ENCODE measurements at places on chromosomes 11 and 22. TPM values are rescaled to one million over a fixed set of nuclear protein-coding genes. Genes with fewer than 3 reads are reported as not detected.

DNA sequence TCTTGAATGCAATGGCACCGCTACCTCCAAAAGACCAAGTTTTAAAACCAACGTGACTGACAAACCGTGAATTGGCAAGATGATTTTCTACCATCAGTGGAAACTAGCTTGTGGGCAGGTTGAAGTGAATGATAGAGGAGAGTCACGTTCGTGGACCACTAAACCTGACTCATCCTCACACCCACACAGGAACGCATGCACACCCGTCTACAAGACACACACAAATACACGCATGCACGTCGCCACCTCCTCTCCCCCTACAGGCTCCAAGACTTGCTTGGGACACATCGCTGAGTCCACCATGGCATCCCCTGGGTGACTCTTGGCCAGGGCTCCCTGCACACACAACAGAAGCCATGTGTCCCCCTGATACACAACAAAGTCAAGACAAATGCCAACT is 14.4 kb downstream of the TMPRSS6 start:
- H3K4me3 ChIP-seq, result no peak overlapping the region
- H3K27ac ChIP-seq, result no peak overlapping the region
- no peak for DNase-seq
- no peaks in the 10 kb centered on the region for H3K27me3 ChIP-seq
- H3K4me1 ChIP-seq, result no peaks in the 10 kb centered on the region
- no peaks in the 10 kb centered on the region for H3K36me3 ChIP-seq

GRCh38 chr11:45772449-45772774 is 32.5 kb upstream of the SLC35C1 start:
- no peak overlapping the region for H3K4me3 ChIP-seq
- no peaks in the 10 kb centered on the region for H3K36me3 ChIP-seq
- H3K27me3 ChIP-seq, result no peaks in the 10 kb centered on the region
- H3K4me1 ChIP-seq, result no peaks in the 10 kb centered on the region
- DNase-seq, result no peak

The KCNQ1OT1 gene
- total RNA-seq, result 1.1 TPM

GRCh38 chr11:122421702-122422101 is 233.8 kb upstream of the UBASH3B start:
- DNase-seq, result no peak
- H3K27ac ChIP-seq, result no peak overlapping the region

Data from HCT116 (cell line).